Stimulated activated CD4-positive, alpha-beta T cell treated with anti-CD3 and anti-CD28 coated beads, TNF-alpha, amount 100 ng/mL, for 4 hours (primary cell): ENCODE measurements at places on chromosomes 11 and 22.
A peak's percentile ranks its signal among the peaks of the same experiment; 100 is the strongest.

- peak; percentile 10 for DNase-seq
Observed at GRCh38 chr11:77819921-77820564, 479 bp downstream of the RSF1 start.

DNA sequence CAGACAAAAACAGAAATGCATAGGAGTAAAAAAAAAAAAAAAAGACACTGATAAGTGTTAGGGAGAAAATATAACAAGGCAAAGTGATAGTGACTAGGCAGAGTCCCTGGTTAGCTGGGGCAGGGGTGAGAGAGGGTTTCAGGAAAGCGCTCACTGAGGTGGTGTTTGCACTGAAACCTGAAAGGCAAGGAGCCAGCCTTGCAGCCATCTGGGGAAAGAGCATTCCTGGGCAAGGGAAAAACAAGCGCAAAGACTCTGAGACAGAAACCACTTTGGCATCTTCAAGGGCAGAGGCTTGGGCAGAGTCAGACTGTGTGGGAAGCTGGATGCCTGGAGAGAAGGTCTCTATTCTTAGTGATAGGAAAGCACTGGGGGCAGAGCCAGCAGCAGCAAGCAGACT, 14.5 kb downstream of the CLMP start:
- DNase-seq = no peak

GRCh38 chr22:49726022-49726681, 101.5 kb downstream of the BRD1 start:
- DNase-seq = no peak

DNA sequence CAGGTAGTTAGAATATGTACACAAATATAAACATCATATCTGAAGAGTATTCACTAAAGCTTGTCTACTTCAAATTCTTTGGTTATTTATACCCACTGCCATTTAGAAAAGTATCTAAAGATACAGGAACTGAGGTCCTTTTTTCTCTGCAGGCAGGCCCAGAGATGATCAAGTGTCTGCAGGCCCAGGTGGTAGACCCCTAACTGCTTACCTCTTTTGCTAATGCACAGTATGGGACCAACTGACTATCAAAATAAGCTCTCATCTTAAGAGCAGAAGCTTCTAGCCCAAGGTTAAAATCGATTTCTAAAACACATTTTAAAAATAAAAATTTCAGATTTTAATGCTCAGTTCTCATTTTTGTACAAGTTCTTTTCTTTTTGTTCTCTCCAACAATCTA, 81.5 kb downstream of the APOL5 start:
- DNase-seq = no peak

DNA sequence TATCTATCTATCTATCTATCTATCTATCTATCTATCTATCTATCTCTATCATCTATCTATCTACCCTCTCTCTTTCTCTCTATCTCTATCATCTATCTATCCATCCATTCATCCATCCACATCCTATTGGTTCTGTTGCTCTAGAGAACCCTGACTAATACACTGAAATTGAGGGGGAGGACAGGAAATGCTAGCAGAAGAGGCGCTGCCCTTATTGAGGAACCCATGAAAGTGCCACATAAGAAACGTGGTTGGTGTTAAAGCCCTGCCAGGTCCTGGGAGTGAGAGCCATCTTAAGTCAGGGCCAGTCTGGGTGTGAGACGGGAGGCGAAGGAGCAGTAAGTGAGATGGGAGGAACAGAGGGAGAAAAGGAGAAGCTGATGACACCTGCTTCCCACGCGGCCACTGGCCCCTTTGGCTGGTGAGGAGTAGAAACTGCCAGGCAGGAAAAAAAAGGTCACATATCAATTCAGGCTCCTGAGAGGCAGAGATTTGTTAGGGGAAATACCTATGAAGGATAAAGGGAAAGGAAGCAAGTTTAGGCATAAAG, 87.9 kb upstream of the PLET1 start:
- DNase-seq = no peak

DNA sequence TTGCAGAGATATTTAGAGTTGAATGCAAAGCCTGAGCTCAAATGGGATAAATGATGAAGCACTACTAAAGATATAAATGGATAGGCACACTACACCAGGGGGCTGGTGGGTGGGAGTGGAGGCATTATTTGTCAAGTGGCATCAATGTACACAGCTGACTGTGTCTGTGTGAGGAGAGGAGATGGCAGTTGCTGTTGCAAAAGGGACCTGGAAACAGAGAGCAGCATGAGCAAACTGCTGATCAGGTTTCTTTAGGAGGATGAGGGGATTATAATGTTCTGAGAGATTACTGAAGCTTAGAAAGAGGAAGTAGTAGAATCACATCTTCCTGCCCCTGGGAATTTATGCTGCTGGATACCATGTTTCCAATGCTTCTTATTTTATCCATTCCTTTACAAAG, 39.4 kb upstream of the LIN7C start:
- no peak for DNase-seq

- DNase-seq = no peak
Observed at GRCh38 chr11:79045018-79045799, 395.6 kb downstream of the TENM4 start.

DNA sequence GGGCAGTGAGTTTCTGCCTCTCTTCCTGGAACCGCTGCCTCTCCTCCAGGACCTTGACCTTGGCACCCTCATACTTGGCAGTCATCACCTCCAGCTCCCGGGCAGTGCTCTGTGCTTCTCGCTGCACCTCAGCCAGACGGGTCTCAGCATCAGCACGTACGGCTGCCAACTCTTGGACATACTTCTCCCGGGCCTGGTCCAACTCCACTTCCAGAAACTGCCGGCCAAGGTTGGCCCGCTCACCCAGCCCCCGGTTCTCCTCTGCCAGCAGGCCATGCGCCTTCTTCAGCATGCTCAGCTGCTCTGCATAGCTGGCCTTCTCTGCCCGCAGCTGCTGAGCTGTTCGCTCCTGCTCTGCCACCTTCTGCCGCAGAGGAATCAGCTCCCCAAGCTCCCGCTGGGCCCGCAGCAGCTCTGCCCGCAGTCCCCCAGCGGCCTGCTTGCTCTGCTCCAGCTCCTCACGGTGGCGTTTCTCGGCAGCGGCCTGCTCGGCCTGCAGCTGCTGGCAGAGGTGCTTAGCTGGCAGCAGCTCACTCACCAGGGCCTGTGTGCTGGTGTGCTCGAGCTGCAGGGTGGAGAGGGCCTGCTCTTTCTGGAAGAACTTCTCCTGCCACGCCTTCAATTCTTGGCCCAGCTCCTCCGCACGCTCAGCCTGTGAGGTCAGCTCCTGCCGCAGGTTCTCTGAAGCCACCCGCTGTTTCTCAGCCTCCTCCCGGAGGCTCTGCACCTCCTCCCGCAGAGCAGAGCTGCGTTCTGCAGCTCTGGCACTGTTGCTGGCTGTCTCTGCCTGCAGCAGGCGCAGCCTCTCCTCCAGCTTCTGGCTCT, 14.4 kb downstream of the IL18BP start:
- DNase-seq = no peak

DNA sequence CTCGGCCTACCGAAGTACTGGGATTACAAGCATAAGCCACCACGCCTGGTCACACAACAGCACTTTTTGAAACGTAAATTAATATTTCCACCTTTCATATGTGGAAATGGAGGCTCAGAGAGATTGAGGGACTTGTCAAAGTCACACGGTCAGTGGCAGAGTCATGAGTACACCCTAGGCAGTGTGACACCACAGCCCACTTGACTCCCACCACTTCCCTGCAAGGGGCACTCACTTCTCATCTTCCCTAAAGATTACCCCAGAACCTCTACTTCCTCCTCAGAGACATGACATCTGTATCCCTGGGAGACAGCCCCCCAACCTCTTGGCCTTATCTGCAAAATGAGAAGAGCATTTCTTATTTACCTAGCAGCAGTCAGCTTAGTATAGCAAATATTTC, 16.5 kb upstream of the MYOD1 start:
- DNase-seq = no peak

DNA sequence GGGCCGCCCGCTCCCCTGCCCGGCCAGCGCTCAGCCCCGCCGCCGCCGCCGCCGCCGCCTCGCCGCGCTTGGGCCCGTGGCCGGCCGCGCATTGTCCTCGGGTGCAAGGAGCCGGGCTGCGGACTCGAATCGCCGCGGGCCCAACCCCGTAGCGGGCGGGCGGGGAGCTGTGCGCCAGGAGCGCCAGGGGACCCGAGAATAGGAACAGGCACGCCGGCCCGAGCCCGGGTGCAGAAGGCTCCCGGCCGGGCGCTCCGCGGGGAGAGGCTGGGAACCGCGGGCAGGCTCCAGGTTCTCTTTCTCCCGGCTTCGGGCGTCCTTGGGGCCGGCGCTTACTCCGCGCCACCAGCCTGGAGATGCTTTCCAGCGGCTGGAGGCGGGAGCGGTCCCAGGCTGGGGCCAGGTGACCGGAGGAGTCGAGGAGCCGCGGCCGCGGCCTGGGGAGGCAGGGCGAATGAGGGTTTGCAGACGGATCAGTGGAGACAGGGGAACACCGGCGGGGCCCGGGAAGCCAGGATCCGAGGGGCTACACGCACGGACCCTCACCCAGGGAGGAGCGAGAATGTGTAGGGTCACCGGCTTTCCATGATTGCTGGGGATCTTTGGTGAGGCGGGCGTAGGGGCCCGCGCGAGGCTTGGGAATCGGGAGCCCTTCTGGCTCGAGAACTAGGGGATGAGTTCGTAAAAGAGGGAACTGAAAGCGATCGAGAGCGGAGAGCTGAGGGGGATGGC, 726 bp downstream of the PKNOX2 start:
- no peak for DNase-seq

DNA sequence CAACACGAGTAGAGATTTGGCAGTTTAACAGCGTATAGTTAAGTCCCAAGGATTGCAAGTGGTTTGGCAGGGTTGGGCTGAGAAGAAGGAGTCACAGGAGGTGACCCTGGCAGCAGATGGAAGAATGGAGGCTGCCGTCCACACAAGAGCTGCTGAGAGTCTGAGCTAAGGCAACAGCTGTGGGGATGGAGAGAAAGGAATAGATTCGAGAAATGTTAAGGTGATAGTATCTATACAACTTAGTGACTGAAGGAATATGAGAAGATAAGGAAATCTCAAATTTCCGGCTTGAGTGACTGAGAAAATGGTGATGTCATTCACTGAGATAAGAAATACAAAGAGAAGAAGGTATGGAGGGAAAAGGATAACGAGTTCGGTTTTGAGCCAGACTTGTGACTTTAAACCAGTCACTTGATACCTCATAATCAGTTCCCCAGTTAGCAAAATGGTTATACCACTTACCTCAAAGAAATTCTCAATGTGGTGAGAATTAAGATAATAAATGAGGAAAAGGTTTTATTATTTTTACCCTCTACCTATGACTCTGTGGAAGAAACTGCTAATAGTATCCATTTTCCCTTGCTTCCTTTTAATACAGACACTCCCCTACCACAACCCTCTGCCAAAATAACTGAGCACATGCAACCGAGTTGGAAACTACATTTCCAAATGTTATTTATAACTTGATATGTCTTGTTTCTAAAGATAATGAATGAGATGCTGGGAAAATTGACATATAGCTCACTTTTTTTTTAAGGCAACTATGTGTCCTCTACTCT, 30.7 kb downstream of the FAM168A start:
- DNase-seq = no peak

DNA sequence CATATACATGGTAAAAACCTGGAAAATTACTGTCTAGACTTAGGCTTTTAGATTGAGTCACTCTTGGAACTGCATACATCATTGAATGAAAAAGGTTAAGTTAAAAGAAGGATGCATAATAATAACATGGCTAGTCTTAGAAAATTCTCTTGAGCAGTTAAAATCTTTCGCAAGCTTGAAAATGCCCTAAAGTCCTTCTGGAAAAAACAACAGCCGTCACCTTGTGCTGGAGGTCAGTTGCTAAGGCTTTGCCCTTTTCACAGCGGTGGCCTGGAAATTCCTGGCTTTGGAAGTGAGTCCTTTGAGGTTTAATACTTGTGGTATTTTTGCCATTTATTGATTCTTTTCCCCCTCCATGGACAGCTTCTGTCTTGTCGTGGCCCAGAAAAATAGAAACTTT, 17.4 kb upstream of the FBLN1 start:
- DNase-seq = no peak

DNA sequence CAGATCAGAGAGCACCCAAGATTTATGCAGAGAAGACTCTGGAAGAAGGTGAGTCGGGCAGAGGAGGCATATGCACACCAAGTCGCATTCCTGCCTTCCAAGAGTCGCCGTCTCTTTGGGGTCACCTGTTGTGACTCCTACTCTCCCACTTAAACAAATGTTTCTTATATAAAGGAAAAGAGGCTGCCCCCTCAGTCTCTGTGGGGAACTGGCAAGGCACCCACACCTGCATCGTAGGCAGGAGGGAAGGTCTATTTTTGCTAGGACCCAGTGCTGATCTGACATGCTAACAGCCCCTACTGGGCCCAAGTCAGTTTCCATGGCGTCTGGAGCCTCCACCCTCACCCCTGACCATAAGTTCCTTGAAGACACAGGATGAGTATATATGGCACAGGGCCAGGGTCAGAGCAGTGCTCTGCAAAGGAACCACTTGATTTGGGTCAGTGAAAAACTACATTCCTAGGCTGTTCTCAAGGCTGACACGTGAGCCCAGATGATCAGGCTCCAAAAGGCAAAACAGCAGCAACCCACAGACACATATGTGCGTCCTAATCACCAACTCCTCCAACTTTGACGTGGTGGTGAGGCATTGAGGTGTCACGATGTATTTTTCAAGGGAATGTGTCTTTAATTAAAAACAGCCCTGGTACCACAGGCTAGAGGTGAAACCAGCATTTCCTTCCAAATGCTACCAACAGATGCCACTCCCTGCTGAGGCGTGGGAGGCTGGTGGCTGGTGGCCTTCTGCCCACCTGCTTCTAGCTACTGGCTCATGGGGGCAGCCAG, 55.6 kb upstream of the CSNK2A3 start:
- no peak for DNase-seq

- DNase-seq = no peak
Observed at GRCh38 chr11:1751999-1752906, 1.9 kb upstream of the IFITM10 start.

DNA sequence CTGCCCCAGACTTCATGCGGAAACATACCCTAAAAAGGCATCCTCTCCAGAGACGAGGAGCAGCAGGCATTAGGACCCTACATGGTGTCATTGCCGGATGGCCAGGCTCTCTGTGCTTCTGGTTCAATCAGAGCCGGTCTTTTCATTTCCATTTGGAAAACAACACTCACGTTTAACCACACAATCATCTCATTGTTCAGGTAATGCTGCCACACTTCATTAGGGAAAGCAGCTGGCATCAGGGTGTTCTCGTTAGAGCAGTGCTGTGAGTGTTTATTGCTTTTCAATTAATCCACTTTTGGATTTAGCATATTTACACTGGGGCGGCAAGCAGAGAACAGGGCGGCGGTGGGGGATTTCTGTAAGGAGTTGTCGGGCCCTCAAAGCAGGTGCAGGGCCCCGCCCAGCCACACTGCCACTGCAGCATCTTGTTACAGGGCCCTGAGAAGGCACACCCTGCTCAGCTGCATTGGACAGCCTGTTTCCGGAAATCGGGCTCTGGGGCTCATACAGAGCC, 338.6 kb downstream of the SHANK2 start:
- DNase-seq = no peak
